ENCODE measurements at places on chromosomes 7 and 10.

DNA sequence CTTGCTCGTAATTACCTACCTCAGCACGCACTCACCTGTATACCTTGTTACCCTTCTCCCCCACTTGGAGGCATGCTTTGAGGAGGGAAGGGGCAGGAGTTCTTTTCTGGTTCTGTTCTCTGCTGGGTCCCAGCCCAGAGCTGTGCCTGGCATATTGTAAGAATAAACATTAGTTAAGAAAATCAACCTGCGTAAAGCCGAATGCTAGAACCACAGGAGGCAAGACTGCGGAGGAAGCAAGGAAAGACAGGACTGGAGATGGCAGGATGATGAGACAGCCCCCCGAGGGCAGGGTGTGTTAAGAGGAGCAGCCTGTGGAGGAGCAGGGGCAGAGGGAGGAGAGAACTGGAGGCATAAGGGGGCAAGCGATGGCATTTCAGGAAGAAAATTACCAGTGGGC lies 9.5 kb downstream of the C10orf53 start:
- DNase-seq: no peak

GRCh38 chr10:44339218-44339617 lies 45.7 kb downstream of the CXCL12 start:
- no peak for DNase-seq

DNA sequence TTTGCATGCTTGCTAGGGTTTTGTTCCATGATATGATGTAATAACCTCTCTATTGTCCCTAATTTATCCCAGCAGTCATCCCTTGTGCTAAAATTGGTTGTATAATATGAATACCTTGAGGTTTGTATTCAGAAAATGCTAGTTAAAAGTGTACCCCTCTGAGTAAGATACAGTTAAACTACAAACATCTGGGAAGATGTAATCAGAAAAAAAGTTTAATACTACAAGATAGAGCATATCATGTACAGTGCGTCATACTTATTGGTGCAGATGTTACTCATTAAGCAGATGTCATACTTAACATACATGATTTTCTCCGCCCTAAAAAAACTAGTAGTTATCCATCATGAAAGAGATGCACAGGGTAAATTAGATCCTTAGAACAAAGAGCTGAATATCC lies 336.1 kb upstream of the KCND2 start:
- no peak for DNase-seq

DNA sequence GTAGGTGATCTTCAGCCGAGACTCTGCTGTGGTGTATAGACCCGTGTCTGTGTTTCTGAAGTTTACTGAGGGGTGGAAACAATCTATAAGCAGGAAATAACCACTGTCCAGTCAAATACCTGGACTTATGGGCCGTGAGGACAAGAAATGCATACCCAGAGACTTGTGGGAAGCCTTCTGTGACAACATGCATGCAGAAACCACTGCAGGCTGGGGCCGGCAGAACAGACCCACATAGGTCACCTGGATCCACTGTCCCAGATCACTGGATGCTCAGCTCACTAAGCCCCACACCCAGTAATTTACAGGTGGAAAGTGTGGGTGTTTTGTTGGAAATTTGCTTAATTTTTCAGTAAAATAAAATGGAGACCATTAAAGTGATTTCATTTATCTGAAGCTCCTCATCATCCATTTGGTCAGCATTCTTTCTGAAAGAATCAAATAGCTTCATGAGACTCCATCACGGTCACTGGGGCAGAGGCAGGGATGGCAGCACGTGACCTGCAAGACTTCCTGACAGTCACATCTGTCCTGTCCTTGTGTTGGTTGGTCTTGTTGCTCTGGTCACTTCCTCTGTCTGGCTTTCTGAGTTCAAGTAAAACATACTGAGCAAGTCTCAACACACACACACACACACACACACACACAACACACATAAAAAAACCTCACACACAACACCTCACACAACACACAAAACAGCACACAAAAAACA lies 108.3 kb downstream of the TNS3 start:
- DNase-seq: peak; percentile 54

- DNase-seq: no peak
Measured at GRCh38 chr7:67343572-67343971, 346.9 kb downstream of the TYW1 start.

DNA sequence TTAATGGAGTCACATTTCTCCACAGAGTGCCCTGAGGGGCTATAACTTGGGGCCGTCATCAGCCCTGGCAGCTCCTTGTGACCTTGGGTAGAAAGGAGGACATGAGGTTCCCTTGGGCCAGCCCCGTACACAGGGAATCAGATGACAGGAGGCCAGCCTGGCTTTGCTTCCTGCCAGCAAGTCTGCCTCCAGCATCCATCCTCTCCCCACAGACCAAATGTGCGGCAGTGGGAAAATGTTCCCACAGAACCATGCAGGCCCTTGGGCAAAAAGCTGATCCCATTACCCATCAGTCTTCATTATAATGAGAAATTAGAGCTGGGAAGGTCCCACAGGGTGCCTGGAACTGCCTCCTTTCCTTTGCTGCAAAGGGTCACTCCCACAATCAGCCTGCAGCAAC lies 908.3 kb downstream of the GRID1 start:
- DNase-seq: no peak

All from suppressor macrophage treated with lipopolysaccharide for 1 hour (primary cell).